ENCODE measurements at places on chromosomes 12 and 14.

DNA sequence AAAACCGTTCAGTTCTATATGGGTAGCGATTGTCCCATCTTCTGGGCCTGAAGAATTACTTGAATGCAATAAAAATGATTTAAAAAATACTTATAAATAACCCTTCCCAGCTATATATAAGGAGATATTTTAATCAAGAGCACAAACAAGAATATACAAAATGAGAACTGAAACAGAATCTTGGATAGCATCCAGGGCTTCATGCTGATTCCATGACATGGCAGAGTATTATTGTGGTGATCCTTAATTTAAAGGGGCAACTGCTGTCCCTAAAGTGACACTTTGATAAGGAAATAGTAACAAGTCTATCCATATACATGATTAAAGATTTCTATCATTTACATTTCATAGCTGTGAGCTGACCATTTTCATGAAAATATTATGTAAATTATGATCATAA lies 18.8 kb downstream of the WBP11 start:
- DNase-seq, result no peak

GRCh38 chr14:59282378-59282765 lies 93.9 kb downstream of the DAAM1 start:
- DNase-seq, result no peak

DNA sequence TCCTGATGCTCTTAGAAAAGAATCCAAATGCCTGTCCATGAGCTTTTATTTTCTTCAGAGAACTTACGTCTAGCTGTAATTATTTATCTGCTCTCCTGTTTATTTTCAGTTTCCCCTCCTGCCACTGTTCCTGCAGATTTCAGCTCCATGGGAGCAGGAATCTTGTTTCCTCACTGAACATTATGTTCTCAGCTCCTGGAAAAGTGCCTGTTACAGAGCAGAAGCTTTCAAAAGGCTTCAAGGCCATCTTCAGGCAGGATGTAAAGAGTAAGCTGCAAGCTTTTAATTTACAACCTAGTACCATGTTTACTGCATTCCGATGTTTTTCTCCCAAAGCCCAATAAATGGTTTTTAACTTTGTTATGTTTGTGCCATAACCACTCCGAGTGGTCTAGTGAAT lies 98.4 kb upstream of the BTG1 start:
- no peak for DNase-seq

GRCh38 chr12:11962860-11963259 lies 107.9 kb upstream of the BCL2L14 start:
- DNase-seq, result no peak

- DNase-seq, result no peak
These were observed 137.0 kb upstream of the PZP start for GRCh38 chr12:9345171-9345570.

DNA sequence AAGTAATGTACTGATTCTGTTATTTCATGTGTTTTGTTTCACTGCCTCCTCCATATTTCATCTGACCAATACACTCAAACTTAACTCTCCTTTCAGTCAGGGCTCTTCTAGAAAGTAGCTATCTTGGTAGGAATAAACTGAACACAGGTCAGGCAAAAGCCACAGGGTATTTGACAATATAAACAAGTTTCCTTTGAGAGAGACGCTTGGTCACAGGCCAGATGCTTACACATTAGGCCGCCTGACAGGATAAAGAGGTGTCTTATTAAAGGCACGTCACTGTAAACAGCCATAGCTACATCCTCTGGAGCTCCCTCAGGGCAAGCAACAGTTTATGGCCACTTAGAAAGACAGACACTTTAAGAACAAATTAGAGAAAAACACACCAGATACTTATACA lies 607.5 kb downstream of the SLC6A15 start:
- no peak for DNase-seq

DNA sequence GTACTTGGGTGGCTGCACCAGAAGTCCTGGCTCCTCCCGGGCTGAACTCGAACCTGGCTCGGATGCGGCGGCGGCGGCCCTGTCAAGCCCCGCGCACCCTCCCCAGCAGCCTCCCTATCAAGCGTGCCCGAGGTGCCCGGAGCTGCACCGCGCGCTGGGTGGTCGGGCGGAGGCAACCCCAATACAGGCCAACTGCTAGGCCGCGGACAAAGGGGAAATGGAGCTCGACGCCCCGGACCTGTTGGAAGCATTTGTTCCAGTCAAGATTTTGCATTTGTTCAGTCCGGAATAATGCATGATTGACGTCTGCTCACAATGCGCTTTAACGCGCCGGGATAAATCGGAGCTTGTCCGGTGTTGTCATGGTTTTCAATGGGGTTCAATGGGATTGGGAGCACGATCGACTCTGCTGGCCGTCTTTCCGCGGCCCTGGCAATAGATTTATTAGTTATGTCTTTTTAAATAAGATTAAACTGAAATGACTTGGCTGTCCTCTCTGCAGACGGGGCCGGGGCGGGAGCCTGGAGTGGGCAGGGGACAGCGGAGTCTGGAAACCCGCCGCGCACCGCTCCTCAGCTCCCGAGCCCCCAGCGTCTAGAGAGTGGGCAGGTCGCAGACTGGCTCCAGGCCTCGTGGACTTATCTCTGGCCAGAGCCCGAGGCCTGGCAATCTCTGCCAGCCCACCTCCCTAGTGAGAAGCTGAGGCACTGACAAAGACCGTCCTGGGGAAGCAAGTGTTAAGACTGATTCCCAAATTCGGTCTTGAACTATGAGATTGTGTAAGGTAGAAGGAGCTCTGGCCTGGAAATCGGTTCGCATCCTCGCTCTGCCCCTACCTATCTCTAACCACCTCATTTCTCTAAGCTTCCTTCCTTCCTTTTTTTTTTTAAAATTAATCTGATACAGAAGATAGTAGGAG lies 1.7 kb upstream of the NKX2-8 start:
- no peak for DNase-seq

GRCh38 chr14:105155071-105155651 lies 13.4 kb downstream of the JAG2 start:
- no peak for DNase-seq

GRCh38 chr14:97456958-97457357 lies 659.8 kb downstream of the VRK1 start:
- peak; percentile 44 for DNase-seq

DNA sequence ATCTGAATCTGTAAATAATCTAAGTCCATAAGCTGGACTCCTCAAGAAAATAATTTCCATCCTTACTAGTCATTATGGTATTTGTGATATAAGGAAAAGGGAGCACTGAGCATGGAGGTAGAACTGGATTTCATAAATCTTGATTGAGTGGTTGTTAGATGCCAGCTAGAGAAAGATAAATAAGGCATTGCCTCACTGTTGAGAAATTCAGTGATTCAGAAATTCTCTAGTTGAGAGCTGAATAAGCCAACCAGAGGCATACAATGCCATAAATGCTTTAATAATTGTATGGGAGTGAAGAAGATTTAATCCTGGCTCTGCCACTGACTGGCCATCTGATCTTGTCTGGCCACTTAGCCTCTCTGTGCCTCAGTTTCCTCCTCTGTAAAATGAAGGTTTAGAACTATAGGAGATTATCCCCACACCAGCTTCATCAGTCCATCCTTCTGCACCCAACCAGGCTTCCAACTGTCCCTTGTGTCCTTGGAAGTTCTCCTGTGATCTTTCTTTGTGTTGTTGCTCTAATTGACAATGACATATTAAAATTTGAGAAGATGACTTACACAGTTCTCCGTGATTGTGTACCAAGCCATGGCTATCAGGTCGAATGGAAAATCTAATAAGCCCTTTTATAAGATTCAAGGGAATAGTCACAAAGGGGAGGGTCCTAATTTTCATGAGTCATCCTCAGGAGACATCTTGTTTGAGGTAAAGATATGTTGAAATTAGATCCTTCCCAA lies 394.3 kb downstream of the EGLN3 start:
- DNase-seq, result no peak

DNA sequence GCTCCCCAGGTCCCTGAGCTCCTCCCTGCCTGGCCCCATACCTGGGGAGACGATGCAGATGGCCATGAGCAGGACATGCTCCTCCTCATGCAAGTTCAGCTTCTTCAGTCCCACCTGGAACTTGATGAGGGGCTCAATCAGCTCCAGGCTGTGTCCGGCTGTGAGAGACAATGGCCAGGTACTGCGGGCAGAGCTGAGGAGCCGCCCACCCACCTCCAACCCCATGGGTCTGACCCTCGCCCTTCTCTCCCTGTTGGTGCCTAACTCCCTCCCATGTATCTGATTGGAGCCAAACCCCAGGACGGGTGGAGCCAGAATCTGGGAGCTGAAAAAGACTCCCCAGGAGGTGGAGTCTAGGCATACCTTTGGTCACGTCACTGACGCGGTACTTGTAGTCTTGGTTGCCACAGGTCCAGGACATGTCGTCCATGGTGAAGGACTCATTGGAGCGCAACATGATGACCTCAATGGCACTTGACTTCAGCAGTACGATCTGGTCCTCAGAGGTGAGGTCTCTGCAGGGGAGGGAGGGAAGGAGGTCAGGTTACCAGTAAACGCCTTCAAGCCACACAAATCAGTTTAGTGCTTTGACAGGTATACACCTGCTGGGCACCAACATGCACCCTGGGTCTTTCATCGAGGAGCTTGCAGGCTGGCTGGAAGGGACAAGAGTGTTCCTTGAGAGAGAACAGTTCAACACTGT lies 26.7 kb upstream of the HDAC7 start:
- no peak for DNase-seq

DNA sequence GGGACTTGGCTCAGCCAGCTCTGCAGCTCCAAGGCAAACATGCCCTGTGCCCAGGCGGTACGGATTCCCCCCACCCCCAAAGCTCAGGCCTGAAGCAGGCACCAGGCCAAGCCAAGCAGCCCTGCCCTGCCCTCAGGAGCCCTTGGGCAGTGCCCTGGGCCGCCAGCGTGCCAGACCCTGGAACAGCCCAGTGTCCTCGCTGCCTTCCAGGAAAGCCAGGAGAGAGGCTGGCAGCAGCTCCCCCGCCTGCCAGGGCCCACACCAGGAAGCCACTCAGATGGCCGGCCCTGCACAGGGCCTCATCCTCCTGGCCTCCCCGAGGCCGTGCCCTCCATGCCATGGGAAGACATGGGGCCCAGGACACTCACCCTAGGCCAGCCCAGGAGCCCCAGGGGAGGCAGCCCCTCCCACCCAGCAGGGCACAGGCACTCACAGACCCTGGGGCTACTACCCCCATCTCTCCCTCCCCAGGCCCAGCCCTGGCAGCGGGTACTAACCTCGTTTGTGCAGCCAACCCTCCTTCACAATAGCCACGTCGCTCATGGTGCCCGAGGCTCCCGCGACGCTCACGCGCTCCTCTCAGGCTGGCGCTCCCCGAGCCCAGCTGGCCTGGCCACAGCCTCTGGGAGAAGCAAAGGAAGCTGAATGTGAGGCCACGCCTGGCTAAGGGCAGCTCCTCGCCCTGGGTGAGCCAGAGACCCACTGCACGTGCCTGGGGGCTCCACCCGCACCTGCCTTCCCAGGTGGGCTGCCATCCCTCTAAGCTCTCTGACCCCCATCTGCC lies 3.3 kb downstream of the AKT1 start:
- no peak for DNase-seq

GRCh38 chr14:29799464-29800095 lies 128.1 kb downstream of the PRKD1 start:
- DNase-seq, result no peak

DNA sequence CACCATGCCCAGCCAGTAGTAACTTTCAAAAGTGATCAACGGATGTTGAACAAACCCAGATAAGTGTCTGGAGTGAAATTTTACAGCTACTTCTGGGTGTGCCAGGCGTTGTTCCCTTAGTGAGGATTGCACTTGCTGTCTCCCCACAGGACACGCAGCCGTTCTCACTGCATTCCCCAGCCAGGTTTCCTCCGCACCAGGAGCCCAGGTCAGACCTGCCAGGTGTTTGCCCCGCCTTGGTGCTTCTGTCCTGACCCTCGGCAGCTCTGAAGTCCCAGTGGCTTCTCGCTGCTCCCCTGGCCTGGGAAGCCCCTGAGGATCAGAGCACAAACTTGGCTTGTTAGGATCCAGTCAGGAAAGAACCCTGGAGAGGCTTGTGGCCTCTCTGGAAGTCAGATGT lies 36.2 kb downstream of the MMAB start:
- no peak for DNase-seq

DNA sequence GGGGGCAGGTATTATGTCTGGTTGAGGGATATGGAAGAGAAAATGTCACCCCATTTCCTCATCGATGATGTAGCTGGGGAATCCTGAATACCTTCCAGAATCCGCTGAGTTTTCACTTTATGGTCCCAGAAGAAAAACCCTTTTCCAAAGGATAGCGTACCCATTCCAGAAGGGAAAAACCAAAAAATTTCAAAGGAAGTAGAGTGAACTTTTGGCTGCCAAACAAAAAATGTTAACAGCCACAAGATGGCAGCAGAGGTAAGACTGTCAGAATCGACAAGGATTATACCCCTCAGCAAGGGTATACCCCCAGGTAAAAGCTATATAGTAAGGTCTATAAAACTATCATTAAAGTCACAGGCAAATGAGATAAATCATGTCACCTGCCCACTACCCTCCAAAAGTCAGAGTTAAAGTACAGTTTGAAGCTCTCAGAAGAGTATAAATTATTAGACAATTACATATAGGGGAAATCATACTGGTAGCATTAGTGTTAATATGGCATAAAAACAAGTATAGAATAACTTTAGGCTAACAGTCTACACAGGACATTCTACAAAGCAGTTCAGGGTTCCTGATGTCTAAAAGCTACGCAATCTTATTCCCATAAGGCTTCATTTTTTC lies 18.0 kb downstream of the ACIN1 start:
- no peak for DNase-seq

DNA sequence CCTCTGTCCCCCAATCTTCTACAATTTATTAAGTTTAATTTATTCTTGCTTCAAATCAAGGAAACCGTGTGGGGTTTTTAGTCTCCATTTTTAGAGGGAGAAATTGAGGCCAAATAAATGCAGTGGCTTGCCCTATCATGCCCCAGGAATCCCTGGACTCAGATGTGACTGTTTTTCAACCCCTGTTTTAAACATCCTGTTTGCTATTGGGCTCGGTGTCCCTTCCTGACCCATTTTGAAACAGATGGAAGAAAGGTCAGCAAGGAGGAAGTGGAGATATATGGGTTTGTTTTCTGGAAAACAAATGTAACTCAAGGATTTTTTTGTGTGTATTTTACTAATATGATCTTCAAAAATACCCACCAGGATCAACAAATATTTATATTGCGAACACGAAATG lies 84.7 kb downstream of the DACT1 start:
- DNase-seq, result no peak

GRCh38 chr12:131850856-131851559 lies 22.8 kb downstream of the MMP17 start:
- no peak for DNase-seq

Measured in stimulated activated CD8-positive, alpha-beta memory T cell treated with anti-CD3 and anti-CD28 coated beads, Interleukin-7, amount 100 ng/mL, for 1 hour (primary cell).